ENCODE measurements at places on chromosomes 2 and 18.
A peak's percentile ranks its signal among the peaks of the same experiment; 100 is the strongest.

DNA sequence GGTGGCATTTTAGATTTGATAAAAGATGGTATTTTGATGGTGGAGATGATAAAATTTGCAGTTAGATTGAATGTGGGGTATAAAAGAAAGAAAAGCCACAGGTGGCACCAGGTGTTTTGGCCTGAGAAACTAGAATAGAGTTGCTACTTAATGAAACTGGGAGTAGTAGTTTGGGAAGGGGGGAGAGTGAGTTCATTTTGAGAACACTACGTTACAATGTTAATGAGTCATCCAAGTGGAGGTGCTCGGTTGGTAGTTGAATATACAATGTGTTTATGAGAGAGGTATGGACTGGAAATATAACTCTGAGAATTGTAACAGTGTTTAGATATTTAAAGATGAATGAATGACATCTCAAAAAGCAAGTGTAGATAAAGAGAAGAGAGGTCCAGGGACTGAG is 26.4 kb downstream of the EPG5 start:
- DNase-seq, result no peak

GRCh38 chr2:34570266-34570872 is 971.3 kb upstream of the FAM98A start:
- DNase-seq, result no peak

DNA sequence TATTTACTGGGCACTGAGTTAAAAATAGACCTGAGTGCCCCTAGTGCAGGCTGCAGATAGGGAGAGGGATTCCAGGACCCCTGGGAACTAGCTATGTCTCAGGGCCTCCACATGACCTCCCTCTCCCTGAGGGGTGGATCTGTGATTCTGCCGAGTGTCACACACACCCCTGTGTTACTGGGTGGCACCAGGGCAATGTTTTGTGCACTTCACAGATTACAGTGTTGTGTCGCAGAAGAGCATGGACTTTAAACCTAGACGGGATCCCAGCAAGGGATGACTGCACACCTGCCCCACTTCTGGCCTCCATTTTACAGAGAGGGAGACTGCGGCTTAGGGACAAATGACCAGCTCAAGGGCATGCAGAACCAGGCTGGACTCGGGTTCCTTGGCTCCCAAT is 65.6 kb downstream of the ZFP36L2 start:
- no peak for DNase-seq

GRCh38 chr2:229784791-229785190 is 70.4 kb upstream of the DNER start:
- DNase-seq, result no peak

- no peak for DNase-seq
These were observed 265.4 kb downstream of the SS18 start for GRCh38 chr18:25825056-25825455.

- no peak for DNase-seq
These were observed 1127.0 kb upstream of the CRIM1 start for GRCh38 chr2:35228584-35228983.

GRCh38 chr2:43685357-43685756 is 9.1 kb upstream of the C1GALT1C1L start:
- DNase-seq, result no peak

GRCh38 chr2:84033347-84033974 is 425.6 kb downstream of the SUCLG1 start:
- no peak for DNase-seq

GRCh38 chr18:54388203-54389142 is 30.8 kb downstream of the C18orf54 start:
- DNase-seq, result no peak

- no peak for DNase-seq
These were observed 329.4 kb downstream of the DLGAP1 start for GRCh38 chr18:4125627-4126230.

DNA sequence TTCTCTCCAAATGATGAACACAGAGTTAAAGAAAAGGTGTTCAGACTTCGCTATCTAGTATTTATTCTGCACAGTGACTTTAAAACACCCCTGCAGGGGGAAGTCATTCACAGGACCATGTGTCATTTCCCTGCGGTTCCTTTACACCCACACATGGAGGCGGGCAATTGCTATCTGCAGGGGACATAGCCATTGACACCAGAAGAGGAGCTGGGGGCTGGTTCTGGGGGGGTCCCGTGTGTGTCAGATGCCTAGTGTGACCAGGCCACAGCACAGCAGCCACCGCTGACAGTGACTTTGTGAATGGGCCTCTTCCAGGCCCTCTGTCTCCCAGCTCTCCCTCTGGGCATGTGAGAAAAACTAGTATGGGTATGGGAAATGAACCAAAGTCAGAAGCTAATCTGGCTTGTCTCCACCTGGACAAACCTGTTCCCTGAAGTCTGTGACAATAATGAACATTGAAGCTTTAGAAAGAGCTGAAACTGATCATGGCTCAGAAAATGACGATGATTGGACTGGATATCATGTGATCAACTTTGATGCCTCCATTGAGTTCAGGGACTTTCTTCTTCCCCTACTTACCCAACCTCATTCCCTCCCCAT is 7.5 kb upstream of the GBX2 start:
- no peak for DNase-seq

DNA sequence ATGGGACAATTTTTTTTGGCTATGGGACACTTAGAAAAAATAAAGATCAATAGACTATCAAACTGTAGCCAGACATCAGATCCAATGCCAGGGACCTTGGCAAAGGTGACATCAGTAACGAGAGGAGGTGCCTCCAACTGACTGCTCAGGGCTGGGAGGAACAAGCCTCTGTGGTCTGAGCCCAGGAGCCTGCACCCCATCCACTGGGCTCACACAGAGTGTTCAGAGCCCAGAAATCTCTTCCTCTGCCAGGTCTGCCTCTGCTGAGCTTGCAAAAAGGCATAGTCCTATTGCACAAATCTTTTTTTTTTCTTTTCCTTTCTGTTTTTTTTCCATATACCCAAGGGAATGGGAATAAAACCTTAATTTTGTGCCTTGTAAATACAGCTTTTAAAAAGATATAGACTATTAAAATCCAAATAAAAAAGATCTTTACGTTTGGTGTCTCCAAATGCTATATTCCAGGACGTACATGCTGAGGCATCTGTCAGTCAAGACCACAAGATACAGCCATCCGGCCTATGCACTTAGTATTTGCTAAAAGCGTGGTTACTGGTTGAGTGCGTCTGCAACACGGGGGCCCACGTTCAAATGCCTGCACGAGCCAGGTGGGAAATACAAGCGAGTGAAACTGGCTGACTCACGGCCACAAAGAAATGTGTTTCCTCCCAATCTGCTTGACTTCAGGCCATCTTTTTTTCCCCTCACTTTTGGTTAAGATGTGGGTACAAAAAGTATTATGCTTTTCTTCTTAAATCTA is 7.8 kb upstream of the ARHGAP25 start:
- DNase-seq, result peak; percentile 48

DNA sequence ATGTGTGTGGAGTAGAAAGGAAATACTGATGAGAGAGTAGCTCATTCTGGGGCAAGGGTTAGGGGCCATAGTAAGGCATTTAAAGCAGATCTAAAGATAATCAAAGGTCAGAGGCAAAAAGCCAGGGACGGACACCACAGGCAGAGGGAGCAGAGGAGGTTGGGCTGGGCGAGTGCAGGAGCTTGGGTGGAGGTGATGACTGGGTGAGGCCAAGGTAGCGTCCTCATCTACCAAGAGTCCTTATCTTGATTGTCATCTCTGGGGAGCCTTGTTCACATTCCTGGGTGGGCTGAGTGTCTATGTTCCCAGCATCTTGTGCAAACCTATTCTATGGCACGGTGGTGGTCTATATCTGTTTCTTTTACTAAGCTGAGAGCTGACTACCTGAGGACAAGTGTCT is 26.1 kb upstream of the SAG start:
- DNase-seq, result no peak

DNA sequence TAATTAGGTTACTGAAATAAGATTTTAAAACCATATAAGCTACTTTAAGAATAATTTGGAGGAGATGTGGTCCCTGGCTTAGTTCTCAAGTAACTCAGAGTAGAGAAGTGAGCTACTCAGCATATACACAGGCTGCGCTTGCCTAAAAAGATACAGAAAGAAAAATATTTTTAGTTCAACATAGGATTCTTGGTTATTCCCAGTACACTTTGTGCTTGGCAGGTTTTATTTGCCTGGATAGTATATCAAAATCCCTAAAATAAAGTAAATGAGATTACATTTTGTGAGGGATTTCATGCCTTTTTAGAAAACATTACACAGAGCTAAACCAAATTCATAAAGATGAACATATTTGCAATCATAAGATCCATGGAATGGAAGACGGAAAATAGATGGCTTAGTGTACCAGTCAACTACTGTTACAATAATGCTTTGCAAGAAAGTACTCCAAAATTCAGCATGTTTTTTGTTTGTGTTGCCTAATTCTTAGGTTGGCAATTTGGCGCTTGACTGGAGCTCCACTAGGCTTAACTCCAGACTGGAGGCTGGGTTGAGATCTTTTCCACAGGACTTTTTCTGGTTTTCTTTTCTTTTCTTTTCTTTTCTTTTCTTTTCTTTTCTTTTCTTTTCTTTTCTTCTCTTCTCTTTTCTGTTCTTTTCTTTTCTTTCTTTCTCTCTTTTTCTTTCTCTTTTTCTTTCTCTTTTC is 600.5 kb upstream of the SYT4 start:
- no peak for DNase-seq

- no peak for DNase-seq
These were observed 54.3 kb downstream of the MARCHF4 start for GRCh38 chr2:216317831-216318520.

- no peak for DNase-seq
These were observed 131.1 kb downstream of the FAM161A start for GRCh38 chr2:61722800-61723199.

- DNase-seq, result no peak
These were observed 68.3 kb downstream of the CTAGE1 start for GRCh38 chr18:22349317-22349898.

GRCh38 chr2:215554689-215555498 is 119.0 kb upstream of the FN1 start:
- DNase-seq, result no peak

GRCh38 chr2:35410431-35411061 is 945.0 kb upstream of the CRIM1 start:
- DNase-seq, result no peak

DNA sequence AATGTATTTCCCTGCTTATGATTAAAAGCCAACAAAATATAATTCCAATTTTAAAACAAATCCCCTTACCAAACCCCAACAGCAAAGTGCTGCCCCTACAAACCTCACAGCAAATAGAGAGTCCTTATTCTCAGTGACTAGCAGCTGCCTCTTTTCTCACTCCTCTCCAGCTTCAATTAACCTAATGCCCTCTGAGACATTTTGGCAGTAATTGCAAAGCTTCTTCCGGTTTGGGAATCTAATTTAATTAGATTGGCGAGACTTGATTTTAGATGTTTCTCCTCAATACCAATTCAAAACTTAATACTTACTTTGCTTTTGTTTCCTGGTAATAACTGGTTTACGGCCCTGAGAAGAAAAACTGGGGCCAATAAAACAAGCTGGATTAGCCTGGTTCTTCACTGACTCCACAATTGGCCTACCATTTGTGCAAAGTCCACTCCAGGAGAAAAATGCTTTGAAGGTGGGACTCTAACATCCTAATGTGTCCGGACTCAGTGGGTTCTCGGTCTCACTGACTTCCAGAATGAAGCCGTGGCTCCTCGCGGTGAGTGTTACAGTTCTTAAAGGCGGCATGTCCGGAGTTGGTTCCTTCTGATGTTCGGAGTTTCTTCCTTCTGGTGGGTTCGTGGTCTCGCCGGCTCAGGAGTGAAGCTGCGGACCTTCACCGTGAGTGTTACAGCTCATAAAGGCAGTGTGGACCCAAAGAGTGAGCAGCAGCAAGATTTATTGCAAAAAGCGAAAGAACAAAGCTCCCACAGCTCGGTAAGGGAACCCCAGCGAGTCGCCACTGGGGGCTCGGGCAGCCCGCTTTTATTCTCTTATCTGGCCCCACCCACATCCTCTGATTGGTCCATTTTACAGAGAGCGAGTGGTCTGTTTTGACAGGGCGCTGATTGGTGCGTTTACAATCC is 52.8 kb downstream of the SLC35F5 start:
- DNase-seq, result no peak

DNA sequence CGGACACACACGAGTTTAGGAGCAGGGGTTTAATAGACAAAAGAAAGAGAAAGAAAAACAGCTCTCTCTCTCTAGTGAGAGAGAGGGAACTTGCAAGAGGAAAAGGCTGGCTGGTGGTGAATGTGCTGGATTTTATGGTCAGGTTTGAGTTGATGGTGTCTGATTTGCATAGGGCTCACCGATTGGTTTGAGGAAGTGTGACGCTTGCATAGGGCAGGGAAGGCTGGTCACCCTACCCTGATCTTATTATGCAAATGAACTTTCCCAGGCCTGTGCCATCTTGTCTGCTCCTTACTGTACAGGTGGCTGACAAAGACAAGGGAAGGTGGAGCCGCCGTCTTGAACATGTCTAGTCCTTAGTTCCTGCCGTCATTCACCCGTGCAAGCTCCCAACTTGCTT is 408.9 kb downstream of the RIT2 start:
- DNase-seq, result no peak

DNA sequence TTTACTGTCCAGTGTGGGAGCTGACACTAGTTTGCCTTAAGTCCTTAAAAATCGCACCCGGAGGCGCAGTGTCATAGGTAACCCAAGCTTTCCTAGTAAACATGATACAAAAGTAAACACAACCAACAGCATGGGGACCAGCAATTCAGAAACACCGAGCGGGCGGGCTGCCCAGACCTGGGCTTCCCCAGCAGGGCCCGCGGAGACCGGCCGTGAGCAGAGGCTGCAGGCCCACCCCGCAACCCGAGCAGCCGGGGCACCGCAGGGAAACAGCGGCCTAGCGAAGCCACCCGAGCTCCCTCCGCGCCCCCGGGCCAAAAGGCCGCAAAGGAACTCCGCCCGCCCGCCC is 296 bp downstream of the TTC21B start:
- DNase-seq, result no peak

GRCh38 chr2:62305421-62306176 is 109.7 kb downstream of the B3GNT2 start:
- no peak for DNase-seq

DNA sequence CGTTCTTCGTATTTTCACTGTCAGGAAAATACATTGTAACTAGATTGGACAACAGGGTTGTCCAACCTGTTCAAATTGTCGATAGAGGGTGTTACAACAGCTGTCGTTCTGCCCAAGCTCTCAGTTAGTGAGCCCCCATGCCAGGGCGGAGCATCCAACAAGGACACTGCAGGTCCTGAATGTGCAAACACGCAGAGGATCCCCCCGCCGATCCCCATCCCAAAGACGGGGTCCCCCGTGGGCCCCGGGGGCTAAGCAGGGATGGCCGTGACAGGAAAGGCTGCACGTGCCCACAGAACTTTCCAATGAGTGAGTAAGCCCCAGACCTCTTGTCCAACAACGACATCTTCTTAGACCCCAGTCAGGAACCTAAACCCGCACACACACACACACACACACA is 140.8 kb downstream of the PXDN start:
- DNase-seq, result no peak

GRCh38 chr2:111208639-111209038 is 87.9 kb downstream of the BCL2L11 start:
- no peak for DNase-seq

GRCh38 chr2:109644571-109645275 is 30.6 kb downstream of the SOWAHC start:
- no peak for DNase-seq

- DNase-seq, result no peak
These were observed 12.4 kb downstream of the CIB4 start for GRCh38 chr2:26628561-26629345.
